ENCODE measurements at places on chromosomes 7 and 10.

DNA sequence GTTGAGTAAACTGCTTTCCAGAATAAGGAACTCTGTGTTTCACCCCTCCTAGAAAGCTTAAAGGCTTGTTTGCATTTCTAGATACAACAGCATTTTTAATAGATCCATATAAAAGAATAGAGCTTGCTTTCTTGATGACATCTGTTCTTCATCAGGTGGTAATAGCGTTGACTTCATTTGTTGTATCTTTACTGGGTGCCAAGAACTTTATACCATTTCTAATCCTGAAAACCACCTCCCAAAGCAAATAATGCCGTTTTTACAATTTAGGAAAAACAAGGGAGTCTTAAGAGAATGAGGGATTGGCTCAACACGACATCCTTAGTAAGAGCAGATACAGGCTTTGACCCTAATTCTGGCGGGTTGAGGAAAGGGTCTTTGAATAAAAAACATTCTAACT lies 993.4 kb downstream of the TYW1 start:
- no peak for DNase-seq

- no peak for DNase-seq
Measured at GRCh38 chr10:63286754-63287264, 153.7 kb downstream of the NRBF2 start.

DNA sequence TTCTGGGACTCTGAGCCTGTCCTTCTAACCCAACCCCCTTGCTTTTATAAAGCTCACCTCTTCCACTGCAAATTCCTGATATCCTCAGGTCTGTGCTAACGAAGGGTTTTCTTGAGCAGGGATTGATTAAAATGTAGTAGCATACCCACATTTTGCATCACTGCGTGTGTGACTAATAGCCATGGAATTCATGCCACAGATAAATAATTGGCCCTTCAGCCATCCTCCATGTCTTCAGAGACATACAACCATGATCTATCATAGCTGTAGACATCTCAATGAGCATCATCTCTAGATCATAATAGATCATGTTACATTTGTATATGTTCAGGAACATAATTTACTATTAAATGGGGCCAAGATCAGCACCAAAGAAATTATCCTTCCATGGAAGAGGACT lies 990.3 kb downstream of the KCNMA1 start:
- DNase-seq: peak; percentile 24

GRCh38 chr7:33076737-33077136 lies 14.2 kb upstream of the NT5C3A start:
- peak; percentile 39 for DNase-seq

DNA sequence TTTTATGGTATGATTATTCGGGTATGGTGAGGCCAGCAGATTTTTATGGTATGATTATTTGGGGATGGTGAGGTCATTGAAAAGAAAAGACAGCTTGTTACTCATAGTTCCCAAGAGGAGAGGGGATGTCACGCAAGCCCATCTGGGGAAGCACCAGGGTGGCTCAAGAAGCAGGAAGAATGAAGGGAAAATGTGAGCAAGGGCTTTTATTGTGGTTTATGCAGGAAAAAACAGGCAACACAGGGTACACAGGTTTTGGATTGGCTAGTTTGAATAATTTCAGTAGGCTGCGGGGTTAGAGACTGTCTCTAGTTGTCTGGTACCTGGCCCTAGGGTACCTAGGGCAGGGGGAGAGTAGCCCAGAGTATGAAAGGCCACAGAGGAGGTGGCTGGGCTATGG lies 26.8 kb upstream of the DGKI start:
- no peak for DNase-seq

GRCh38 chr7:1787681-1788235 lies 117.7 kb downstream of the ELFN1 start:
- DNase-seq: no peak

- no peak for DNase-seq
Measured at GRCh38 chr7:44189286-44189992, at the start of gene GCK. Gene GCK, minus strand, starts transcription at chr7:44189439. Its CDS starts 486 bp downstream, at chr7:44188953.

- no peak for DNase-seq
Measured at GRCh38 chr7:79615871-79616640, 162.6 kb upstream of the MAGI2 start.

DNA sequence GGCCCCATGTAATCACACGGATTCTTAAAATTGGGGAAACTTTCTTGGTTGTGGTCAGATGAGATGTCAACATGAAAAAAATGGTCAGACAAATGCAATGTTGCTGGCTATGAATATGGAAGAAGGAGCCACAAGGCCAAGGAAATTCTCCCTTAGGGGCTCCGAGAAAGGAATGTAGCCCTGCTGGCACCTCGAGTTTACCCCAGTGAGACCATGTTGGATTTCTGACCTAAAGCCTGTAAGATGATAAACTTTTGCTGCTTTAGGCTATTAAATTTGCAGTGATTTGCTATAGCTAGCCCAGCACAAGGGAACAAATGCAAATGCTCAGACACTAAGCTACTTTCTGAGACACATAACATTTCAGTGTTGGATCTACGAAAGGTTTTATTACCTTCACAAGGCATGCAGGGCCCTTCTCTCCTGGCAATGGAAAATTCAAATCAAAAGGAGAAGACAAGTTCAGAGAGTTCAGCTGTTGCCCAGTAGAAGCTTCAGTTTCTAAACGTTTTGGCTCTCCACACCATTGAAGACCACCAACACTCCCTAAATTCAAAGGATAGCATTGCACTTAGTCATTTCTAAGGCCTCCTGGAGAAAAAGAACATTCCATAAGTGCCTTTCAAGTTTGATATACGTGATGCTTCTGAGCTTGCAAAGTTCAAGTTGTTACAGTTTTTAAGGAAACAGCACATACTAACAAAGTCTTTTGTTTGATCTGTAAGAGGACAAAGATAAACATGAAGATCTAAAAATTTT lies 23.4 kb downstream of the MCMBP start:
- peak; percentile 75 for DNase-seq

- no peak for DNase-seq
Measured at GRCh38 chr10:34479520-34480179, 335.4 kb downstream of the PARD3 start.

DNA sequence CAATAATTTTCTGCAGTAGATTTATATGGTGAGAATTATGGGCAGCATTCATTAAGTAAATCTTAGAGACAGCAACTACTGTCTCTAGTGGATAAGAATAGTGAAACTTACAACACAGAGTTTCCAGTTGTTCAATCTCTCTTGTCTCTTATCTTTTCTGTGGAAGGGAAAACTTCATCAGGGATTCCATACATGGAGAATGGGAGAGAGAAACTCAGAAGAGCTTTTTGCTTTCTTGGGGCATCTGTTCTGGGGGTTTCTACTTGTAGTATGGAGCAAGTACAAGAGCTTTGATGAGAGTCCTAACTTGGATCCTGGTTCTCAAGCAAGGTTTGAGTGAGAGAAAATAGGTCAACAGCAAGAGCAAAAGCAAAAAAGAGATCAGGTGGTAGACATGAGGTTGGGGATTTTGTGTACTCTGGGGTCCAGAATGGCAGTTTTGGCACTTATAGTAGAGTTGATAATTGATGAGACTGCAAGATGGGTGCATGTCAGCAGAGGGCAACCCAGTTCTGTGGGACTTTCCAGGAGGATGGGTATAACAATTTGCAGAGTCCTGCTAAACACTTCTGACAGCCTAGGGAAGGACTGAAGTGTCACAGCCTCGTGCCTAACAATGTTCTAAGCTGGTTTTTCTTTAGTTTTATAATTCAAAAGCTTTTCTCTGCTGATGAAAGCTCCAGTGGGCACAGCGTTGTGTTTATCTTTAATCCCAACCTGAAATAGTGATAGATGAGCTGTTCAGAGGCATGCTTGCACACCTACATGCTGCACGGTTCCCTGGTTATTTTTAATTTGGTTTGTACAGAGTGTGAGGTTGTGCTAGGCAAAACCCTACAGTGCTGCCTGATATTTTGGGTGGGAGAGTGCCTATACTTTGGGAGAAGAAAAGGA lies 32.0 kb upstream of the STRIP2 start:
- DNase-seq: peak; percentile 35

- DNase-seq: no peak
Measured at GRCh38 chr7:137521451-137521850, 177.9 kb upstream of the PTN start.

DNA sequence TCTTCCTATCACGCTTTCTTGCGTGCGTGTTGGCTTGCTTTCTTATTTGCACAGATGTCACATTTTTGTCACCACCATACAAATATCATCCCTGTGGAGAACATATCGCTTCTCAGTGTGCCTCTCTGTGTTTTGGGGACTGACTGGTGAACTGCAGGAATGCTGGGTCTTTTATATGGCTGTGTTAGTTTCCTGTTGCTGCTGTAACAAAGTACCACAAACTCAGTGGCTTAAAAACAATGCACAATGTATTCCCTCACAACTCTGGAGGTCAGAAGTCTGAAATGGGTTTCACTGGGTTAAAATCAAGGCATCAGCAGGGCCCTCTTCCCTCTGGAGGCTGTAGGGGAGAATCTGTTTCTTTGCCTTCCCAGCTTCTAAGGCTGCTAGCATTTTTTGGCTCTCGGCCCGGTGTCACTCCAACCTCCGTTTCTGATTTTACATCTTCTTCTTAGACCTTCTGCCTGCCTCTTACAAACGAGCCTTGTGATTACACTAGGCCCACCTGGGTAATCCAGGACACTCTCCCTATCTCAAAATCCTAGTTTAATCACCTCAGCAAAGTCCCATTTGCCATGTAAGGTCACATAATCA lies 82.0 kb downstream of the LRMDA start:
- DNase-seq: no peak

DNA sequence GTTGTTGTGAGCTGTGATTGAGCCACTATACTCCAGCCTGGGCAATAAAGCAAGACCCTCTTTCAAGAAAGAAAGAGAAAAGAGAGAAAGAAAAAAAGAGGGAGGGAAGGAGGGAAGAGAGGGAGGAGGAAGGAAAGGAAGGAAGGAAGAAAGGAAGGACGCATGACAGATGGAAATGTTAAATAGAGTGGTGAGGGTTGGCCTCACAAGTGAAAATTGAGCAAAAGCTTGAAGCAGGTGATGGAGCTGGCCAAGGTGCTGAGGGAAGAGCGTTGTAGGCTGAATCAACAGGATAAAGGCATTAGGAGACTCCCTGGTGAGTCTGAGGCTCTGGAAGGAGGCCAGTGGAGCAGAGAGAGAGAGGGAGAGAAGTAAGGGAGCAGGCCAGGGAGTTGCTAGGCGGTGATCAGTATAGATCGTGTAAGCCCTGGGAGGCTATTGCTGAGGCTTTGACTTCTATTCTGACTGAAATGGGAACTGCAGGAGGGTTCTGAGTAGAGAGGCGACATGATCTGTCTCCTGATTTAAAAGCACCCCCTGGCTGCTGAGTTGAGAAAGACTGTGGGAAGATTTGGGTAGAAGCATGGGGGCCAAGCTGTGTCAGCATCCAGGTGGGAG lies 26.5 kb upstream of the TMEM248 start:
- DNase-seq: no peak

DNA sequence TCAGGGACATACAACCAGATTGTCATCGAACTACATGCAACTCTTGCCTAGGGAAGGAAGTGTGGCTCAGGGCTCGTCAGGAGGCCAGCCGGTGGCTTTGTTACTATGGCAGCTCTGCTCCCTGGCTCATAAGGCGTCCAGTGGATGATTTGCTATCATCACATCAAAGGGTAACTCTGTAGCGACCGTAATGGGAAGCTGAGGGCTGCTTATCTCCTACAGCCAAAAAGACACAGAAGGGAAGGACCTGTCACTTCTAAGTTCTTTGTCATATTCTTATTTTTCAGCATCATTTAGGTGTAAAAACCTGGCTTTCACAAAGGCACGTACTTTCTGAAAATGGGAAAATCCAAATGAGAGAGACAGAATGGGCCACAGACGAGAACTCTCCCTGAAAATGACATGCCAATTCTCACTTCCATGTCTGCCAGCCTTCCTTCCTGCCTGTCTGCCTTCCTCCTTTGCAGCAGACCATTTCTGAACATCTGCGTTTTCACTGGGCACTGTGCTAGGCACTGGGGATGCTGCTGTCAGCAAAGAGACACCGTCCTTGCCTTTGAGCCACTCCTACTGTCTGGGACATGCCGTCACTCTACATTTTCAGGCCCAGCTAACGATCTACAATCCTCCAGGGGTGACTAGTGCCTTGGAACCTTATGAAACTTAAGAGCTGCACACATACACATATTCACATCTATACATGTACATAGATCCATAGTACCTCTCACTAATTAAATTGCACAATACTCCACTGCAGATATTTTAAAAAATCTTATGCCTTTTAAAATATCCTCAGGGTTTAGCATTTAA lies 26.9 kb downstream of the ENKUR start:
- DNase-seq: no peak

DNA sequence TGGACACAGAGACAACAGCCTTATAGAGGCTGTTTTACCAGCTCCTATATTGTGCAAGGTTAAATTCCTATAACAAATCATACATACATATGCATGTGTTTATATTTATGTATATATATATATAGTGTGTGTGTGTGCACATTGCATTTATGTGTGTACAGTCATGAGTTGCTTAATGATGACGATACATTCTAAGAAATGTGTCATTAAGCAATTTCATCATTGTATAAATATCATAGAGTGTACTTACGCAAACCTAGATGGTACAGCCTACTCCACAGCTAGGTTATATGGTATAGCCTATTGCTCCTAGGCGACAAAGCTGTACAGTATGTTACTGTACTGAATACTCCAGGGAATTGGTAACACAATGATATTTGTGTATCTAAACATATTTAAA lies 30.1 kb upstream of the TNKS2 start:
- no peak for DNase-seq

- DNase-seq: no peak
Measured at GRCh38 chr7:109821156-109821555, 1251.5 kb downstream of the DNAJB9 start.

DNA sequence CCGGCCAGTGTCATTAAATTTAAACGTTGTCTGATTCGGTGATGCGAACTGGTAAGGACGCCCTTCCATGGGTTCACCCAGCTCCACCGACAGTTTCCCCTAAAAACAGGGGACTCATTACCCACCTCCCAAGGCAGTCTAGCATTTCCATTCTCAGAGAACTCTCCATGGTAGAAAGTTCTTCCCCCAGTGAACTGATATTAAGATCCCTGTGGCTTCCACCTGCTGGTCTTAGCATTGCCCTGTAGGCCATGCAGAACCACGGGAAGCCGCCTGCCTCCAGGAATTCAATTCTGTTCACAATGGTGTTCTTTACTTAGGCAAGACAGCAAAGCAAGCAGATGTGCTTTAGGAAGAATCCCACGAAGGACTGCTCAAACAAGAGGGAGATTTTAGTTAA lies 128.9 kb upstream of the NANOS1 start:
- DNase-seq: no peak

DNA sequence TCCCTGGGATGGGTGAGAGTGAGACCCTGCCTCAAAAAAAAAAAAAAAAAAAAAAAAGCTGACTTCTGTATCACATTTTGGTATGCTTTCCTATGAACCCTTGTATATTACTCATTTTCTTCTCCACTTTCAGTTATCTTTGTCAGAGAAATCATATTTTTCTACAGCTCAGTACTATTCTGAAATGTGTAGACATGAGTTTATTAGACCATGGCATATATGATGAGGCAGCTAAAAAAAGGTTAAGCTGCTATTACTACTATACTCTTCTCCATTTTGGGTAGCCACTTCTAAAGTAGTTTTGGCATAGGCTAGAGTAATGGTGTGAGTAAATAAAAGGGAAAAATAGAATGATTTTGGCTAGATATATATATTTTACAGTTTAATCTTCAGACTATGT lies 53.4 kb downstream of the MLLT10 start:
- no peak for DNase-seq

All from HT1080 (cell line).